Fibroblast of lung (primary cell): ENCODE measurements at places on chromosomes 12 and 14. TPM values are rescaled to one million over a fixed set of nuclear protein-coding genes. Genes with fewer than 3 reads are reported as not detected.
A peak's percentile ranks its signal among the peaks of the same experiment; 100 is the strongest.

PNN gene
- 13.1 and 14.4 TPM in 2 replicates for total RNA-seq

NANOG gene
- not detected in 2 replicates for total RNA-seq

SYNDIG1L gene
- total RNA-seq = not detected in 2 replicates

PTPRR gene
- total RNA-seq = under 0.01 and 0.50 TPM in 2 replicates

OTX2 gene
- not detected in 2 replicates for total RNA-seq

GLIPR1L1 gene
- total RNA-seq = under 0.01 TPM in 1 of 2 replicates, not detected in the other

CLEC2A gene
- total RNA-seq = not detected in 2 replicates

SART3 gene
- total RNA-seq = 62.1 and 157 TPM in 2 replicates

PLEKHG7 gene
- total RNA-seq = not detected in 2 replicates

OR11H6 gene
- not detected in 2 replicates for total RNA-seq

COPS7A gene
- total RNA-seq = 67.0 and 79.1 TPM in 2 replicates

RASSF9 gene
- total RNA-seq = 0.33 and 0.77 TPM in 2 replicates

CCND2 gene
- 35.2 and 37.3 TPM in 2 replicates for total RNA-seq

GRCh38 chr12:19457561-19457960 lies 18.3 kb downstream of the AEBP2 start:
- no peak for DNase-seq

GRCh38 chr14:88934351-88934806 lies 109.9 kb downstream of the TTC8 start:
- DNase-seq = peak; percentile 61

- no peak for DNase-seq
Observed at GRCh38 chr12:116656306-116656705, 81.6 kb downstream of the SPRING1 start.

- no peak for DNase-seq
Observed at GRCh38 chr12:51687177-51687576, 96.1 kb downstream of the SCN8A start.

- DNase-seq = no peak
Observed at GRCh38 chr12:117060246-117060928, 38.8 kb downstream of the TESC start.

DNA sequence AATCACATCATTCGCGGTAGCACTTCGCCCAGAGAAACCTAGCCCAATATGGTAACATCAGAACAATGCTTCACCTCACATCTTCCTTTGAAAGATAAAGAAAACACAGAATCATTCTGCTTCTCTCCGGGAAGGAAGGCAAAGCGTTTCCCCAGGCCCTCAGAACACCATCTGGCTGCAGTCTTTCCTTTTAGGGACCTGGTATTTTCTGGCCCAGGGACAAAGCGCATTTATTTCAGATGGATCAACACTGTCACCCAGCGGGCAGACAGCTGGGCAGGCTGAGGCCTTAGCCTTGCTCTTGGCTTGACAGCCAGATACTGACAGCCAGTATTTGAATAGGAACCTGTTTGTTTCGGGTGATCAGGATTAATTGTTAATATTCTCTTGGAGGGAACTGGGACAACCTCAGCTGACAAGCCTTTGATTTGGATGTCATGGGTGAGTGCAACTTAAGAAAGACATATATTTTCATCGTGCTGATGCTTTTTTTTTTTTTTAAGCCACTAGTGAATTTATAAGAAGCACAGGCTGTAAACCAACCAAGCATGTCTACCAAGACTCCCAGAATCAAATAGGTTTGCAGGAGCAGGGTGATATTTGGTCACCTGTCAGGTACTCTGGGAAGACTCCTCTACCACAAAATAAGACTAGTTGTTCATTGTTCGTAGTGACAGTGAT lies 118.9 kb downstream of the VEZT start:
- peak; percentile 81 for DNase-seq

DNA sequence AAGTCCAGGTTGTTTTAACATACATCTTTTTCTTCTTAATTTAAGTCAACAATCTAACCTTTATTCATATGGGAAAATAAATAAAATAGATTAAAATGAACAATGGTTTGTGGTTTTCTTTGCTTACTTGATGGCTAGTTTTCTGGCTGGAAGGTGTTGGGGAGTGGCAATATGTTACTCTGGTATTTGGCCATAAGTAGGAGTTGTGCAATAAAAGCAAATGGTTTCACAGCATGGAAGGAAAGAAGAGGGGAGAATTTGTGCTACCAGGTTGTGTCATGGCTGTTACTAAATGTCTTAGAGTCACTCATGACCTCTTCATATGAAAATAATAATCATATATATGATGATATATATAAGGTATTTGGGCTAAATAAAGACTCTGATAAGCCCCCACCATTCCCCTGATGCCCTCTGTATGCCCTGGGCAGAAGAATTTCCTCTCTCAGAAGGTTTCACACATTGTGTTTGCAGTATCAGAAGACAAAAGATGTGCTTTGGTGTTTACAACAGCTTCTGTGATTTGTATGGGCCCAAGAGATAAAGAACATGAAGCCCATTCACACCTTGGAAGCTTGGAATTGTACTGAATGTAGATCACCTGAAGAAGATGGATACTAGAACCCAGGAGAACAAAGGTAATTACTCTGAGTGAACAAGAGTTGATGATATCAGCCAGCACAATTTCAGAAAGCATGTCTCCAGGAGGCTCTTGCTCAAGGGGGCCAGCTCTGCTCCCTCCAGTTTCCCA lies 160.9 kb downstream of the ALG10B start:
- DNase-seq = no peak

- DNase-seq = peak; percentile 32
Observed at GRCh38 chr12:115569345-115570068, 708.0 kb downstream of the MED13L start.

GRCh38 chr14:67911562-67911961 lies 92.0 kb downstream of the RAD51B start:
- peak; percentile 34 for DNase-seq

DNA sequence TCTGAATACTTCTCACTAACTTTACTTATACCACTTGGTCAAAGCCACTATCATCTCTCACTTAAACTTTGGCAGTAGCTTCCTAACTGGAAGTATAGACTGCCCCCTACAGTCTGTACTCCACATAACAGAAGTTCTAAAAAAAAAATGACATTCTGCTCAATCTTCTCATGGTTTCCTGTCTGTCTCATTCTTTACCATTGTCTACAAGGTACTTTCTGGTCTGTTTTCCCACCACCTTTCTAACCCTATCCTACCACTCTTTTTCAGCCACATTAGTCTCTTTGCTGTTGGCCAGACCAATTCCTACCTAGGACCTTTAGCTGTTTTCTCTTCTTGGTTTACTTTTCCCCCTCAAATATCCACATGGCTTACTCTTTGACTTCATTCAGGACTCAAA lies 14.7 kb downstream of the CPSF6 start:
- DNase-seq = peak; percentile 63

DNA sequence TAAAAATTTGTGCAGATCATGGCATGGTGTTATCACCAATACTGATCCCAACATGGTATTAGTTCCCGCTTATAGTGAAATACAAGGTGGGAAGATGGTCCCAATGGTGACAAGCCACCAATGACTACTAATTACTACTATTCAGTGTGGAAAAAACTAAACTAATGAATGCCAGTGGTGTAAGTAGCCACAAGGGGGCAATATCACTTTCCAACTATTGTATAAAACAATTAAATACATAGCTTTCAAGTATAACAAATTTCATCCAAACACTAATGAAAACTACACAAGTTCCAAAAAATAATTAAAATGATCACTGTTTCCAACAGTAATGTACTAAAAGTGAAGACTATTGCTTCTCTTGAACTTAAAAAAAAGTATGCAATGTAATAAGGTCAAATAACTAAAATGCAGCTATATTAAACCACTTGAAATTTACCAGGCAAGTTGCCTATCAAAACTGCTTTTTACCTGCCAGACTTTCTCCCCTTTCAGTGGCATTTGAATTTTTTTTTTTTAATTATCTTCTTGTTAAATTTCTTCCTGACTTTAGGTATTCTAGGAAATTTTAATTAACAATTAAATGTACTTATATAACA lies 58.0 kb downstream of the PAPLN start:
- DNase-seq = peak; percentile 20

DNA sequence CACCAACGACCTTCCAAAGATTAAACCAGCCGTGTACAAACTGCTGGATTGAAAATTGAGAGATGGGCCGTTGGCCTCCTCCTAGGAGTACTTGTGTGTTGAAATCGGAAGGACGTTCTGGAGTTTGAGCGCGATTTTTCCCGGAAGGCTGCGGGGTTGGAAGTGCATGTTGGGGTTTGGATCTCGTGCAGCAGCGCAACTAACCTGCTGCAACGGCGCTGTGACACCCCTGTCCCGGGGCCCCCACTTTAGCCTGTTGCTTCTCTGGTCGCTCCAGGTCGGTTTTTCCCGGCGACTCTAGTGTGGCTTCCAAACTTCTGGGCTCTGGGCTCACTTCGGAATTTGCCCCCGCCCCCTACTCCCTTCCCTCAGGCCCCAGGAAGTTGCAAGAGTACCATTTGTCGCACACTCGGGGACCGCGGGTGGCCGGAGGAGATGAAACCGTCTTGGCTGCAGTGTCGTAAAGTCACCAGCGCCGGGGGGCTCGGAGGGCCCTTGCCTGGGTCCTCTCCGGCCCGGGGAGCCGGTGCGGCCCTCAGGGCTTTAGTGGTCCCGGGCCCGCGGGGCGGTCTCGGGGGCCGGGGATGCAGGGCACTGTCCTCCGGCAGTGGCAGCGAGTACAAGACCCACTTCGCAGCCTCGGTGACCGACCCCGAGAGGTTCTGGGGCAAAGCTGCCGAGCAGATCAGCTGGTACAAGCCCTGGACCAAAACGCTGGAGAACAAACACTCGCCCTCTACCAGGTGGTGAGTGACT lies at the start of gene ACSS3:
ACSS3 (plus strand) TSS at position 394 of the 756 bp plus-strand sequence; CDS start at position 436, 42 bp downstream.
- DNase-seq = peak; percentile 64

DNA sequence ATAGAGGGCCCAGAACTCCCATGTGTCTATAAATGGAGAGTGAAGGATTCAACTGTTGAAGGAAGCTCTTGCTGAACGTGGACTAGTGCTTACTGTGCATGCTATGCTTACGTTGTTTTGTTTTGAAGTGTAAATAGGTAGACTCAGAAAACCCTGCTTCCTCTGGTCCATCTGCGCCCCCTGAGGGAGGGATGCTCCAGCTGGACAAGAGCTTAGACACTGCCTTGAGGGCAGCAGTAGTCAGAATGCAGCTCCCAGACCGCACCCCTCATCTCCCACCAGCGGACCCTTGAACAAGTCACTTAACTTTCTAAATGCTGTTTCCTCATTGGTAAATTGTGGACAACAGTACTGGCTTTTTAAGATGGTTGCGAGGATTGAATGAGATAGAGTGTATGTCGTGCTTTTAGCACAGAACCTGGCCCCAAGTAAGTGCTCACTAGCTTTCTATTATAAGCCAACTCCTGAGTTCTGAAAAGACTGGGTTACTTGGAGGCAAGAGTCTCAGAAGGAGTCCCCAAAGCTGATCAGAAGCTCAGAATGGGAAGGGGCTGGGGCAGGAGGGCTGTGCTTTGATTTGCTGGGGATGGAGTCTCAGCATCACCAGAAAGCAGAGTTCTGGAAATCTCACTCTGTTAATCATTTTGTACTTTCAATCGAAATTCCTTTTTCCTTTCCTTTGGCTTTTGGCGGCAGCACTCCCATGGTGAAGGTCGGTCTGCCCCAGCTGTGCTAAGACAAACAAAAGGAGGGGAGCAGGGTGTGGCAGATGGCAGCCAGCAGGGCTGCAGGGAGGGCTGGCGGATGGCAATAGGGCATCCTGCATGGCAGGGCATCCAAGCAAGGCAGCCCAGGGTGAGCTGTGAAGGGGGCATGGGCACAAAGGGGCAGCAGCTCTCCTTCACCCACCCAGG lies 15.6 kb downstream of the AGAP2 start:
- no peak for DNase-seq

GRCh38 chr12:110280392-110280778 lies 662 bp upstream of the ATP2A2 start:
- DNase-seq = no peak

DNA sequence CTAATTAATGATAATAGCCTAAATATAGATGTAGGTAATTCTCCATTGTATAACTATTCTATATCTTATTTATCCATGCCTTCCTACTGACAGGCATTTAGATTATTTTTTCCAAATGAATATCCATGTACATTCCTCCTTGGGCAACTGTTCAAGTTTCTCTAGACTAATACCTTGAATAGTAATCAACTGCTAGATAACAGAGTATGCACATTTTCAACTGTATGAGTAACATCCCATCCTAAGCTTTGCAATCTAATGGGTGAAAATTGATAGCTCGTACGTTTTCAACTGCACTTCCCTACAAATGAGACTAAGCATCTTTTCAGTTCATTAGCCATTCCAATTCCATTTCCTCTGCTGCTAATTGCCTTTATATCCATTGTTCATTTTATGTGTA lies 37.0 kb downstream of the YAF2 start:
- no peak for DNase-seq

GRCh38 chr12:68425998-68426397 lies 93.8 kb upstream of the MDM1 start:
- DNase-seq = peak; percentile 94

GRCh38 chr14:37974421-37974820 lies 233.3 kb upstream of the SSTR1 start:
- DNase-seq = no peak

DNA sequence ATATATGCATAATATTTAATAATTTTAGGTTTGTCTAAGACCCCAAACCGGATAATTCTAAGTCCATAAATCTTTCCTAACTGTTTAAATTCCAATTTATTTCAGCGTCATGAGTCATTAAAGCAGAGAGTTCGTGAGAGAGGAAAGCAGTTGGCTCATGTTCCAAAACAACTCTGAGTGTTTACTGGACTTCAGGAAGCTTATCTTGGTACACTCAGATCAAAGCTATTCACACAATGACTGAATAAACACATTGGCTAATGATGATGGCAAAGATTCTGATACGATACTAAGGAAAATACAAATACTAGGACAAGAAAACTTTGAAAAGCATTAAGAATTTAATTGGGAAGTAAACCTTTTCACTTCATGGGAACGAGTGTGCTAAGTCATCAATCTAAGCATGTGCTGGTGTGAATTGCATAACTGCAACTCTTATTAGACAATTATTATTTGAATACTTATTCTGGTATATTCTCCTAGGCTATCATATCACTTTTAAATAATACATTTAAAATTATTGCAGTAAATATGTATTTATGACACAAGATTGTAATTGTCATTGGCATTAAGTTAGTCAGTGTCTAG lies 34.8 kb upstream of the CLEC14A start:
- peak; percentile 95 for DNase-seq

- no peak for DNase-seq
Observed at GRCh38 chr12:59643550-59643949, 47.7 kb downstream of the SLC16A7 start.

GRCh38 chr14:52267501-52268278 lies at the start of gene PTGDR:
TSS of gene PTGDR (plus strand) at chr14:52267698. CDS start at chr14:52267815, 117 bp downstream.
- DNase-seq = peak; percentile 30
